ENCODE measurements at places on chromosomes 3 and 15.

DNA sequence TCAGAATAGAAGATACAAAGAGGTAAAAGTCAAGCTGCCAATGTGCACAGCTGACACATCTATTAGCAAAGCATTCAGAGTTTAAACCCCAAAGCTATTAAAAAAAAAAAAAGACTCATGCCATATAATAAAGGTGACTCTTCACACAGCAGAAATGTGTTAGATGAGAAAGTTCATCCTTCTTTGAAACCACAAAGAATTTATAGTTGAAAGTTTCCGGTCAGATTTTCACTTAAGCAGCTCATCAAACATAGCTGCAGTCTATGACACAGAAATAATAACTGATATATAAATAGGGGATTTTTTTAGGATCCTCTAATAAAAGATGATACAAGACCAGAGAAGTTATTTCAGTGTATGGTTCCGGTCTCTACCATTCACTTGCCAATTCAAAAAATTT is 76.6 kb downstream of the WWTR1 start:
- DNase-seq, result no peak

- DNase-seq, result no peak
Observed at GRCh38 chr3:129837065-129837642, 56.4 kb downstream of the TMCC1 start.

- no peak for DNase-seq
Observed at GRCh38 chr15:79117442-79118204, 27.0 kb upstream of the RASGRF1 start.

DNA sequence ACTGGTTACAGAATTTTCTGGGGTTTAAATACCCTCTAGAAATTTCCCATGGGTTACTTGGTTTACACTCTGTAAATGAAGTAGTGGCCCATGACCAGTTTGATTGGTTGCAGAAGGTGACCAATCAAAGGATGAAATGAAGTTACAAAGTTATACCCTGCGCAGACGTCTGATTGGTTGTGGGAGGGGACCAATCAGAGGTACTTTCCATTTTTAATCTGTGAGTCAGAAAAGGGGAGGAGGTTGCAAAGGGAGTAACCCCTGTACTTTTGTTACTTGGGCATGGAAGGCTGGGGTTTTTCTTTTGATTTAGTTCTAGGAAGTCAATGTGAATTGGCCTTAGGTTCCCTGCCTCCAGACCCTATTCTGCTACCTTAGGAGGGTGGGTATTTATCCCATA is 18.7 kb upstream of the APH1B start:
- DNase-seq, result no peak

GRCh38 chr3:13876451-13877100 is 3.3 kb downstream of the WNT7A start:
- DNase-seq, result no peak

DNA sequence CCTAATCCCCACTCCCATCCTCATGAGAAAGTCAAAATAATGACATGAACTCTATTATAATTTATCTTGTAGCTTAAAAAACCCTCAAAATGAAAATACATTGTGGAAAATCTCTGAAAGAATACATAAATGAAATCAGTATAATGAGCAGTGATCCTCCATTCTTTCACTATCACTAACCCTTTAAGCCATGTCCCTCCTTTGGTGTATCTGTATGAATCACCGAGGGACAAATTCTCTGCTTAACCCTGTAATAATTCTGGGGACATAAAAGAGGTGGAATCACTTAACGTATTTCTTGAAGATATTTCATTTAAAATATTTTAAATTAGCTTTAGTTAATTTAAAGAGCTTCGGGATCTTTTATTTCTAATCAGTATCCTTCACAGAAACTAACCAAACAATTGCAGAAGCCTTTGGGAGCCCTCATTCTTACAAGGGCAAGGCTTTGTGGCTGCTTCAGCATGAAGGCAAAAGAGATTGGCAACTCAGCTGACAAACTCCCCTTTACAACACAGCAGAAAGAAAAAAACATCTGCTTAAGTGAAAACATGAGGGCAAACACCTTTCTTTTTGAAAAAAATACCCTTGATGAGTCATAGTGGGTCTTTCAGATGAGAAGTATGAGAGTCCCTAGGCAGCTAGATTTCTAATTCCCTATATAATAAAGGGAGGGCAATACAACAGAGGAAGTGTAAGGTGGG is 44.0 kb upstream of the ALCAM start:
- DNase-seq, result no peak

GRCh38 chr15:73183071-73183470 is 130.8 kb downstream of the NEO1 start:
- no peak for DNase-seq

DNA sequence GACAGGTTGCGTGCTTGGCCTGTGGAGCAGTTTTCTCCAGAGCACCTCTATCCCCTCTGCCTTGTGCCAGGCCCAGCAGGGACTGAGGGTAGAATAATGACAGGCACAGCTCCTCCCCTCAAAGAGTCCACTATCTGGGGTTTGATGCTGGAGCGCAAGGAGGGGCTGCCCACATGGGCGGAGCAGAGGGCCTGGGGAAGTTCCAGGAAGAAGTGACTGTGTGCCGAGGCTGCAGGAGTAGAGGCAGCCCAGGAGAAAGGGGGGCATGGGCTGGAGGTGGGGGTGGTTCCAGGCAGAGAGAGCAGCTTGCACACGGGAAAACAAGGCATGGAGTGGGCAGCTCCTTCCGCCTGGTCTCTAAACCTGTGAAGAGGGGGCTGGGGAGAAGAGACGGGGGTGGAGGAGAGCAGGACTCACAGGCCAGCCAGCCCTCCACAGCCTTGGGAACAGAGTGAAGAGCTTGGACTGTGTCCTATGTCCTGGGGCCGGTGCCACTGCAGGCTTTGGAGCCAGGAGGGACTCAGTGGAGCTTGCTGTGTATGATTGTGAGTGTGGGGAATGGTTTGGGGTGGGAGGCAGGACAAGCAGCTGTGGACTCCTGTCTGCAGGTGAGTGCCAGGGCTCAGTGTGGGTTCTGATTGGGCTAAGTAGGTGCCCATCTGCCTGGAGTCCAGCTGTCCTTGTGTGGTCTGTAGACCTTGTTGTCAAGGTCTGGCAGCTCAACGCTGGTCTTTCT is 48.1 kb downstream of the APBA2 start:
- no peak for DNase-seq

DNA sequence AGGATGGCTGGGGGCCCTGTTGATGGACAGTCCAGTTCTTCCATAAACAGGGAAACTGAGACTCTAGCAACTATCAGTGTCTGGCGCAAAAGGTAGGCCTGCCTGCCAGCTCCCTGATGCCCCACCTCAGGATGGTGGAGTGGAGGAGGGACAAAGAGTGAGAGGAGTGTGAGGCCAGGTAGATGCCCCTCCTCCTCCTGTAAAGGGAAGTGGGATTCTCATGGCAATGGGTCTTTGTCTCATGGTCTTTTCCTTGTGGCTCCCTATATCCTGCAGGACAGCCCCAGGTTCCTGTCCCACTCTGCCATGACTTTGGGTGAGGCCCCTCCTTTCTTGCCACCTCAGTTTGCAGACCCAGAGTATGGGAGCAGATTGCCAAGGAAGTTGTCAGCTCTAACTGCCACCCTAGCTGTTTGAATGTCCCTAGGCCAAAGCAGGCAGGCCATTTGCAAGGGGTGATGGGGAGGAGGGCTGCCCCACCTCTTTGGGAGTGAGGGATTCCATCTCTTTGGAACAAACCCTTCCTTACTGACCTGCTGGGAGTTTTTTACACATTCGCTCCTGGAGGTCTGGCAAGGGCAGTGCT is 2.8 kb upstream of the DNAH1 start:
- DNase-seq, result no peak

DNA sequence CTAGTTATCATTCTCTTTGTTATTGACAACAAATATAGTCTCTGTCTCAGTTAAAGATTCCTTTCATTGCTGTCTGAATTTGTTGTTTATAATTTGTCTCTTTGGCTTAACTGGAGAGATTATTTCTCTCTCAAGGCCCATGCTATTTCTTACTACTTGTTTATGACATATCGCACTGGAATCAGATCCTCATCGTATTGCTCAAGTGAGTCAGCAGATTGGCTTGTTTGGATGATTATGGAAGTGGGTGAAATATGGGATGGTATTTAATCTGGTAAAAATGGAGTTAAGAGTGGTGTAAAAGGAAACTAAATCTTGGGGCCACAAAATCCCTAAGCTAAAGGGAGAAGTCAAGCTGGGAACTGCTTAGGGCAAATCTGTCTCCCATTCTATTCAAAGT is 613.1 kb downstream of the SI start:
- DNase-seq, result no peak

DNA sequence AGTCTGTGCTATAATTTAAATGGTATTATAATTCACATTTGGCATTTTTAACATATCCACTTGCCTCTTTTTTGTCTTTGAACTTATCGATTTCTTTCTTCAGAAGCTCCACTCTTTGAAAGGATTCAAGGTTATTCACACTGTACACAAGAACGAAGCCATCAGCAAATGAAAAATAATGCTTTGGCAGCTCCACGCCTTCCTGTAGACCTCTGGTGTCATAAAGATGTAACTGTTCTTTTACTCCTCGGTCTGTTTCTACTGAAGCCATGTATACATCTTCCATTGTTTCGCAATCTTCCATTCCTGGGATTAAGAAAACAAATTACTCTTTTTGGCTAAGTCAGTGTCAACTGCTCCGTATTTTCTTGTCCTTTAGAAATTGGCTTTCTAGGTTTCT is 16.0 kb downstream of the NKIRAS1 start:
- no peak for DNase-seq

GRCh38 chr15:81532001-81532400 is 158.0 kb upstream of the TMC3 start:
- no peak for DNase-seq

DNA sequence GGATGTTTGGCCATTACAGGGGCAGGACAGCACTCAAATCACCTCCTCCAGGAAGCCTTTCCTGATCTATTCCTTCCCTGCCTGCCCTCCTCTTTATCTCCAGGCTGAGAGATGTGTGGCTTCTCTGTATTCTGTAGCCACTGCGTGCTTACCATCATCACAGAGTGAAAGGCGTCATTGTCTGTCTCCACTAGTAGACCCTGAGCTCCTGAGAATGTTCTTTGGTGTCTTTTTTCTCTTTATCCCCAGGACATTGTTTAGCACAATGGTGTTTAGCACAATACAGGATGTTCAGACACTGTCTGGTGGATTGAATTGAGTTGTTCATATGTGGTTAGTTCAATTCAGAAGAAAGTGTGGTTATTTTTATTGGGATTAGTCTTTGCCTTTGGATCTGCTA is 26.2 kb upstream of the LARS2 start:
- DNase-seq, result no peak

GRCh38 chr3:174425422-174425821 is 433.7 kb upstream of the NAALADL2 start:
- no peak for DNase-seq

- DNase-seq, result no peak
Observed at GRCh38 chr3:195895861-195896360, 12.4 kb downstream of the TNK2 start.

DNA sequence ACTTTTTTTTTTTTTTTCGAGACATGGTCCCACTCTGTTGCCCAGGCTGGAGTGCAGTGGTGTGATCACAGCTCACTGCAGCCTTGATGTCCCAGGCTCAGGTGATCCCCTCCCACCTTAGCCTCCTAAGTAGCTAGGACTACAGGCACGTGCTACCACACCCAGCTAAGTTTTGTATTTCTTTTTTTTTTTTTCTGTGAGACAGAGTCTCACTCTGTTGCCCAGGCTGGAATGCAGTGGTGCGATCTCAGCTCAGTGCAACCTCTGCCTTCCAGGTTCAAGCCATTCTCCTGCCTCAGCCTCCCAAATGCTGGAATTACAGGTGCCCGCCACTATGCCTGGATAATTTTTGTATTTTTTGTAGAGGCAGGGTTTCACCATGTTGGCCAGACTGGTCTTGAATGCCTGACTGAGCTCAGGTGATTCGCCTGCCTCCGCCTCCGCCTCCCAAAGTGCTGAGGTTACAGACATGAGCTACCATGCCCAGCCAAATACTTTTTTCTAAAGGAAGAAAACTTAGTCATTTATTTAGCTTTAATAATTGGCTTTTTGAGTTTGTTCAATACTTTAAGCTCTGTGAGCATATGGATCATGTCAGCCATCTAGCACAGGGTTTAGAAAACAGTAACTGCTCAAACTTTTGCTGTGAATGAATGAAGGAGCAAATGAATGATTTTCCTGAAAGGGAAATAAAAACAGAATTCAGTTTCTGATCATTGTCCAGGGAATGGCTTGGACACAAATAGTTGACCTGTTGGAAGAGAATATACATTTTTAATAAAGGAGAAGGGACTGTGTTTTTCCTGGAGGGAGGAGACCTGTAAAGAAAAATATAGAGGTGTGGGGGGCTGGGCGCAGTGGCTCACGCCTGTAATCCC is 26.0 kb downstream of the UBE2E1 start:
- no peak for DNase-seq

DNA sequence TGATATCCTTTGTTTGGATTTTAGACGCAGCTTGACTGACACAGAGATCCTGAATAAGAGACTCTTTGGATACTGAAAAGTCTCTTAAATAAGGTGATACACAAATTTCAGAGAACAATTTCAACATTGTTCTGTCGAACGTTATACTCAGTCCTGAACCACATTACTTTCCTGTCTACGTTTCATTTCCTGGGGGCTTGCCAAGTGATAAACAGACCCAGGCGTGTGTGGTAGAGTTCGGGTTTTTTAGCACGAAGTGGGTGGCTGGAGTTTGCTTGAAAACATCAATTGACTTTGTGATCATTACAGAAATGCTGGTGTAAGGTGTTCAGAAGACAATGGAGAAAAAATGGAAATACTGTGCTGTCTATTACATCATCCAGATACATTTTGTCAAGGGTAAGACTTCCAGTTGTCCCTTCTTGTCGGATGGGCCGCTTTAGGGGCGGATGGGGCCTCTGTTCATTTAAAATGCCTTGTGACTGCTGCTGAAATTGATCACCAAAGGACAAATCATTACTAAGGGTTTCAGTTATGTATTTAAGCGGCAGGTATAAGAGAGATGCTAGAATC is at the start of gene CD96:
TSS of gene CD96 (plus strand) at position 287 of the 573 bp plus-strand sequence. CDS start at position 339, 52 bp downstream.
- no peak for DNase-seq

DNA sequence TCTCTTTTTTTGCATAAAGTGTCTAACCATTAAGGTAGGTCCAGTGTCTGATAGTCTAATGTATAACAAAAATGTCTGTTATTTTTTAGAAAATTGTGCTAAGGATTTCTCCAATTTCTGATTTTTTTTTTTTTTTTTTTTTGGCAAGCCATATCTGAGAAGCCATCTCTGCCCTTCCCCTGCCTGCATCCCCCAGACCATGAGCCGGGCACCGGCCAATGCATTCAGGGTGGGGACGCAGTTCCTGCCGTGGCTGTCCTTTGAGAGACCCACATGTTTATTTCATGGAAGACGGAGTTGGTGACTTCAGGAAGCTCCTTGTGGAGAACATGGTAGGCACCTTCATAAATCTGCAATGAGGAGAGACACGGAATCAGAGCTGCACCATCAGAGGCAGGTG is 19.2 kb downstream of the ABTB1 start:
- no peak for DNase-seq

DNA sequence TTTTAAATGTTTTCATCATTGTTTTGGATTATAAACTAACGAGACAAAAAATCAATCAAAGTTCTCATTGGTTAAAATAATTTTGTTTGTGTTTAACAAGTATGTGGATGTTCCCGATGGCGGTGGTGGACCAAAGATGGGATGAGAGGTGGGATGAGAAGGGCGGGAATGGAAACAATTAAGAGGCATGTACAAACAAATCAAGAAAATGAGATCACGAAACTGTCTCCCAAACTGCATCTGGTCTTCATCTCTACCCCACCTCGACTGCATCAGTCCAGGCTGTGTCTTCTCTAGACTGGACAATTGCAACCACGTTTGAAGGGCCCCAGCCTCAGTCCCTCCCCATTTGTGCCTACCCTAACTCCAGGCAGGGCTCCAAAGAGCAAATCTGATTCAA is 56.1 kb downstream of the SLC12A8 start:
- no peak for DNase-seq

GRCh38 chr3:10570196-10570946 is 65.0 kb upstream of the ATP2B2 start:
- DNase-seq, result no peak
